ENCODE measurements at places on chromosomes 13 and 19. TPM values are rescaled to one million over a fixed set of nuclear protein-coding genes. Genes with fewer than 3 reads are reported as not detected.

GRCh38 chr13:30847650-30848307, 58.3 kb upstream of the MEDAG start:
- H3K27ac ChIP-seq: no peak overlapping the region
- no peaks in the 10 kb centered on the region for H3K4me1 ChIP-seq
- no peak overlapping the region for H3K4me3 ChIP-seq
- H3K27me3 ChIP-seq: no peaks in the 10 kb centered on the region
- DNase-seq: no peak

DNA sequence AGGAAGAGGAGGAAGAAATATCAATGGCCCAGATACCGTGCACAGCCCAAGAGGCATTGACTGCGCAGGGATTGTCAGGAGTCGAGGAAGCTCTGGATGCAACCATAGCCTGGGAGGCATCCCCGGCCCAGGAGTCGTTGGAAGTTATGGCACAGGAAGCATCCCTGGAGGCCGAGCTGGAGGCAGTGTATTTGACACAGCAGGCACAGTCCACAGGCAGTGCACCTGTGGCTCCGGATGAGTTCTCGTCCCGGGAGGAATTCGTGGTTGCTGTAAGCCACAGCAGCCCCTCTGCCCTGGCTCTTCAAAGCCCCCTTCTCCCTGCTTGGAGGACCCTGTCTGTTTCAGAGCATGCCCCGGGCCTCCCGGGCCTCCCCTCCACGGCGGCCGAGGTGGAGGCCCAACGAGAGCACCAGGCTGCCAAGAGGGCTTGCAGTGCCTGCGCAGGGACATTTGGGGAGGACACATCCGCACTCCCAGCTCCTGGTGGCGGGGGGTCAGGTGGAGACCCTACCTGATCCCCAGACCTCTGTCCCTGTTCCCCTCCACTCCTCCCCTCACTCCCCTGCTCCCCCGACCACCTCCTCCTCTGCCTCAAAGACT, 36.0 kb downstream of the KEAP1 start:
- no peaks in the 10 kb centered on the region for H3K27me3 ChIP-seq
- no peak overlapping the region for H3K27ac ChIP-seq

- DNase-seq: no peak
- H3K4me1 ChIP-seq: no peaks in the 10 kb centered on the region
- no peaks in the 10 kb centered on the region for H3K36me3 ChIP-seq
- no peak overlapping the region for H3K27ac ChIP-seq
- no peaks in the 10 kb centered on the region for H3K27me3 ChIP-seq
Measured at GRCh38 chr13:42094516-42095040, 46.1 kb downstream of the DGKH start.

GRCh38 chr13:110536006-110536693, 25.4 kb downstream of the RAB20 start:
- H3K27me3 ChIP-seq: no peaks in the 10 kb centered on the region
- no peaks in the 10 kb centered on the region for H3K4me1 ChIP-seq
- H3K4me3 ChIP-seq: no peak overlapping the region
- no peak overlapping the region for H3K27ac ChIP-seq

DNA sequence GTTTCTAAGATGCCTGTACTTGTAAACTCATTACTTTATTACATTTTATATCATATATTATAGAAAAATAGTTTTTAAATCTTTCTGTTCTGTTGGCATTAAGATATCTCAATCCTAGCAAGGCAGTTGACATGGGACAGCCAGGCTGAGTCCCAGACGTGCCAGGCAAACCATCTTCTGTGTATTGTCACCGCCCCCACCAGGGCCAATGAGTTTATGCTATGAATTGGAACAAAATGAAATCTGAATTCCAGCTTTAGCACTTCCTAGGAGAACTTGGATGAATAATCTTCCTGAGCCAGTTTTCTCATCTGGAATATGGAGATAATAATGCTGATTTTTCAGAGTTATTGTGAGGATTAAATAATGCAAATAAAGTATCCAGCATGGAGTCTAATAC, 79.9 kb upstream of the GSX1 start:
- no peaks in the 10 kb centered on the region for H3K36me3 ChIP-seq
- H3K27ac ChIP-seq: no peak overlapping the region
- H3K27me3 ChIP-seq: 0 out of 2 replicates have a peak, but pooled peaks cover 3% of the 10 kb centered on the region
- H3K4me3 ChIP-seq: no peak overlapping the region
- DNase-seq: peak; percentile 39

GRCh38 chr13:29754473-29754806, 96.0 kb downstream of the UBL3 start:
- DNase-seq: peak; percentile 28
- H3K4me1 ChIP-seq: peaks cover 25% of the 10 kb centered on the region
- no peaks in the 10 kb centered on the region for H3K36me3 ChIP-seq
- H3K27me3 ChIP-seq: no peaks in the 10 kb centered on the region

- DNase-seq: no peak
- no peaks in the 10 kb centered on the region for H3K4me1 ChIP-seq
- no peaks in the 10 kb centered on the region for H3K27me3 ChIP-seq
- H3K36me3 ChIP-seq: no peaks in the 10 kb centered on the region
- no peak overlapping the region for H3K27ac ChIP-seq
Measured at GRCh38 chr13:113565526-113566226, 18.9 kb upstream of the TFDP1 start.

DNA sequence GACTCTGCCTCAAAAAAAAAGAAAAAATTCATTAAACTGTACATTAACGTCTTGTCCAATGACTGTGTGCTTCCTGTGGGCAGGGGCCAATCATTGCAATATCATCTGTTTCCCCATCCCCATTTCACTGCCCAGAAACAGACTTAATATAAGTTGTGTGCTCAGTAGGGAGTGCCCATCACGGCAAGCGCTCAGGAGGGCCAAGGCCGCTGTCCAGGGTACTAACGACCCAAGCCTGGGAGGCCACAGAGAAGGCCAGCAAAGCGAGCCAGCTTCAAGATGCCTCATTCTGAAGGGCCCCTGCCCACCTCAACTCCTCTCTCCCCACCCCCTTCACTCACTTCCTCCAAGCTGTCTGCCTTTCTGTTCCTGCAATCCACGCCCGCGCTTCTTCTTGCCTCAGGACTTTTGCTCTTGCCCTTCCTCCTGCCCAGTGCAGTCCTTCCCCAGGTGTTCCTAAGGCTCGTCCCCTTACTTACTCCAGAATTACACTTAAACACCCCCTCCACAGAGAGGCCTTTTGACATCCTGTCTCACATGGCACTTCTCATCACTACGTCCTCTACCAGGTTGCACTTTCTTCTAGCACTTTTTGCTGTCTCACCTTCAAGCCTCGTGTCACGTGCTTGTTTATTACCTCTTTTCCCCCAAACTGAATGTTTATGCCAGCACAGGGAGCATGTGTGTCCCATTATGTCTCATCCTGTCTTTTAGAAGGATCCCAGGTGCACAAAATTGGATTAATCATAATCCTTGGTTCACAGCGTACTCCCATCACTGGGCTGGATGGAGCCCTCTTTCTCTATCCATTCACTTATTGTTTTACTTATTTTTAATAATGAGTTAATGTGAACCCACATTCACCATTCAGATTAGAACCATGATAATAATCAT, 11.3 kb upstream of the POU2F2 start:
- no peaks in the 10 kb centered on the region for H3K4me1 ChIP-seq
- no peak overlapping the region for H3K27ac ChIP-seq
- no peak overlapping the region for H3K4me3 ChIP-seq
- peak; percentile 28 for DNase-seq
- H3K27me3 ChIP-seq: no peaks in the 10 kb centered on the region

- no peaks in the 10 kb centered on the region for H3K36me3 ChIP-seq
- H3K4me1 ChIP-seq: no peaks in the 10 kb centered on the region
- no peak for DNase-seq
- H3K27me3 ChIP-seq: no peaks in the 10 kb centered on the region
- no peak overlapping the region for H3K27ac ChIP-seq
Measured at GRCh38 chr19:7337380-7338194, 11.2 kb upstream of the ARHGEF18 start.

DNA sequence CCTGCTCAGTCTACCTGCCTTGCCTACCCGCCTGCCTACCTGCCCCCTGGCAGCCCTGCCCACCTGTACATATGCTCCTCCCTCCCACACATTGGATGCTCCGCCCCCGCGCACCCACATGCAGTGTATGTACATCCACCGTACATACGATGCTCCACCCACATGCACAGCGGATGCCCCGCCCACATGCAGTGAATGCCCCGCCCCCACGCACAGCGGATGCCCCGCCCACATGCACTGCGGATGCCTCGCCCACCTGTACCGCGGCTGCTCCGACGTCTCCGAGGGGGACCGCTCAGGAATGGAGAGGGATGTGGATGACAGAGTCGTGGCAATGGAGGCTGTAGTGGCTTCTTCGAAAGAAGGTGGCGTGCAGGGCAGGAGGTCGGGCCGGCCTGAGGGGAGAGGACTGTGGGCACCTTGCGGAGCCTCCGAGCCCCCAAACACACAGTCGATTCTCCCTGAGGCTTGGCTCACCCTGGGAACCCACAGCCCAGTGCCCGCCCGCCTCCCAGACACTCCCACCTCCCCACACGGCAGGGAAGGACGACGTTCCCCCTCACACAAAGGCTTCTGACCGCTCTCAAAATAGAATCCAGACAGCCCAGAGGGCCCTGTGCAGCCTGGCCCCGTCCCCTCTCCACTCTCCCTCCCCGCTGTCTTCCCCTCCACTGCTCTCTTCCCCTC, 16.5 kb upstream of the CACTIN start:
- H3K4me1 ChIP-seq: no peaks in the 10 kb centered on the region
- no peaks in the 10 kb centered on the region for H3K27me3 ChIP-seq

- peaks cover 22% of the 10 kb centered on the region for H3K4me1 ChIP-seq
- H3K4me3 ChIP-seq: no peak overlapping the region
- DNase-seq: peak; percentile 61
Measured at GRCh38 chr13:73832128-73832588, 302.0 kb downstream of the KLF12 start.

DNA sequence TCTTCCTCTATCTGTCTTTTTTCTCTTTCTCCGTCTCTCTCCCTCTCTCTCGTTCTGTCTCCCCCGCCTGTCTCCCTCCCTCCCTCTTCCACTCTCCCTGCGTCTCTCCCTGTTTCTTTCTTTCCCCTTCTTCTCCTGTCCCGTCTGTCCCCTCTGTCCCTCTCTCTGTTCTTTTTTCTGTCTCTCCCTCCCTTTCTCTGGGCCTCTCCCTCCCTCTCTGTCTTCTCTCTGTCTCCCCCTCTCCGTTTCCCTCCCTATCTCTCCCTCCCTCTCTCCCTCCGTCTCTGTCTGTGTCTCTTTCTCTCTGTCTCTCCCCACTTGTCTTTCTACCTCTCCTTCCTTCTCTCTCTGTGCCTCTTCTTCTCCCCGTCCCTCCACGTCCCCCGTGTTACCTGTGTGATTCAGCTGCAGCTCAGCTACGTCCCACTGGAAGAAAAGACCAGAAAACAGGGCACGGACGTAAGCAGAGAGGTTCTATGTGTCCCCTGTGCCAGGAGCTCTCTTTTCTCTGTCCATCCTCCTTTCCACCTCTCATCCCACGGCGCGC, 1.2 kb downstream of the CD70 start:
- no peak overlapping the region for H3K27ac ChIP-seq
- peaks cover 74% of the 10 kb centered on the region for H3K27me3 ChIP-seq
- H3K36me3 ChIP-seq: no peaks in the 10 kb centered on the region
- H3K4me3 ChIP-seq: peak overlapping the region; percentile 40
- no peak for DNase-seq

GRCh38 chr19:46125447-46125846, 959 bp upstream of the IGFL3 start:
- H3K27me3 ChIP-seq: peaks cover 62% of the 10 kb centered on the region
- no peaks in the 10 kb centered on the region for H3K4me1 ChIP-seq
- no peak overlapping the region for H3K4me3 ChIP-seq
- H3K27ac ChIP-seq: no peak overlapping the region
- H3K36me3 ChIP-seq: no peaks in the 10 kb centered on the region

GRCh38 chr13:27592865-27593264, 27.5 kb downstream of the LNX2 start:
- no peak for DNase-seq
- H3K36me3 ChIP-seq: no peaks in the 10 kb centered on the region
- H3K4me3 ChIP-seq: no peak overlapping the region
- H3K27me3 ChIP-seq: no peaks in the 10 kb centered on the region

DNA sequence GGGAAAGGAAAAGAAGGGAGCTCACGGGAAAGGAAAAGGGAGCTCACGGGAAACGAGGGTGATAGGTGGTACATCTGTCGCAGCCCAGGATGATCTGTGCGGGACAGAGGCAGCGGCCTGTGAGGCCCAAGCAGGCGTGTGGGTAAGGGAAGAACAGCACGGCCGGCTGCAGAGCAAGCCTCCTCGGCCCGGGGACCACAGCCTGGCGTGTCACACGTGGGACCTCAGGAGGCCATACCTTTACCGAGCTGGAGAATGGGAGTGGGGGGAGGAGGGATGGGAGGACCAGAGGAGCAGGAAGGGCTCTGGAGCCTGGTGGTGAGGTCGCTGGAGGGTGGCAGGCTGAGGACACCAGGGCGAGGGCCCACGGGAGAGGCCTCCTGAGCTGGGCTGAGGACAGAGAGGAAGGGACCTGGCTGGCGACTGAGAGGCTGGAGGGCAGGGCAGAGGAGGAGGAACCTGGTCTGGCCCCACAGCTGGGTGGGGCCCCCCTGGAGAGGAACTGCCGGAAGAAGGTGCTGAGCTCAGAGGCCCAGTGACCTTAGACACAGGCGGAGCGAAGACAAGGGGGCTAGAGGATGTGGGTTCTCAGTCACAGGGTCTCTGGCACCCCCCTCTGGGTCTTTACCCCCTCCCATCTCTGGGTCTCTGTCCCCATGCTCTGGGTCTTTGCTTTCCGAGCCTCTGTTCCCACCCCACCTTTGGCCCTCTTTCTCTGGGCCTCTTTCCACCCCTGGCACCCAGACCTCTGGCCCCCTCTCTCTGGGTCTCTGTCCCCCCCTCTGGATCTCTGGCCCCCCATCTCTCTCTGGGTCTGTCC, 2.9 kb upstream of the FTL start:
- H3K4me3 ChIP-seq: no peak overlapping the region
- DNase-seq: peak; percentile 18
- H3K4me1 ChIP-seq: peaks cover 31% of the 10 kb centered on the region
- H3K36me3 ChIP-seq: peaks cover 7% of the 10 kb centered on the region

- H3K27me3 ChIP-seq: no peaks in the 10 kb centered on the region
- no peak overlapping the region for H3K27ac ChIP-seq
- no peaks in the 10 kb centered on the region for H3K36me3 ChIP-seq
- no peaks in the 10 kb centered on the region for H3K4me1 ChIP-seq
- DNase-seq: no peak
Measured at GRCh38 chr19:4098493-4098892, 25.4 kb downstream of the MAP2K2 start.

DNA sequence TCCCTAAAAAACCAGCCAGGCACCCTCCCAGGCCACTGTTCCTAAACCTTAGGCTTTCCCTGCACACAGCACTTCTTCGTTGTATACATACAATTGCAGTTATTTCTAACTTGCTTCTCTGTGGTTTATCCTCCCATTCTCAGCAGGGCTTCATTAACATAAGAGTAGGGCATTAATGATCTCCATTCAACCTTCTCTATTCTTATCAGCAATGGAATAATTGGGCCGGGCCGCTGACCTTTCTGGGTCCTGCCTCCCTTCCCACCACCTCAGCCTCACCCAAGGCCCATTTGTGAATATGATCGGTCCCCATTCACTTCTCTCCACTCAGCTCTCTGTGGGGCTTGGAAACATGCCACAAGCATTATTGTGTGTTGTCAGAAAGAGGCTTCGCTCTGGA, 184.2 kb downstream of the SUCLA2 start:
- H3K27me3 ChIP-seq: no peaks in the 10 kb centered on the region
- H3K4me3 ChIP-seq: no peak overlapping the region
- H3K4me1 ChIP-seq: no peaks in the 10 kb centered on the region
- DNase-seq: no peak
- H3K36me3 ChIP-seq: no peaks in the 10 kb centered on the region

Gene ZNF763
- total RNA-seq: 0.33 TPM

Gene TEKTIP1
- not detected for total RNA-seq

Gene ZNF181
- 17.2 TPM for total RNA-seq

Gene ICAM4
- total RNA-seq: not detected

Gene TMC4
- 13.4 TPM for total RNA-seq

Gene CCDC194
- total RNA-seq: not detected

Gene SYT3
- total RNA-seq: 0.18 TPM

Gene CD33
- total RNA-seq: 6.0 TPM

Gene NXNL1
- not detected for total RNA-seq

Gene APLP1
- total RNA-seq: 21.1 TPM

Measured in PC-3 (cell line).